Pulmonary artery endothelial cell (primary cell): ENCODE measurements at places on chromosomes 4 and X. TPM values are rescaled to one million over a fixed set of nuclear protein-coding genes. Genes with fewer than 3 reads are reported as not detected.

LIMCH1 gene
- 23.8 and 24.1 TPM in 2 replicates for total RNA-seq

MSANTD1 gene
- total RNA-seq, result 0.07 and 0.42 TPM in 2 replicates

FHIP1A gene
- total RNA-seq, result 0.42 and 0.59 TPM in 2 replicates

CPLX1 gene
- 0.13 and 0.14 TPM in 2 replicates for total RNA-seq

AIFM1 gene
- total RNA-seq, result 29.9 and 31.9 TPM in 2 replicates

AKAP4 gene
- total RNA-seq, result not detected in 2 replicates

PPP4R3C gene
- not detected in 2 replicates for total RNA-seq

F9 gene
- not detected in 2 replicates for total RNA-seq

CCKAR gene
- not detected in 2 replicates for total RNA-seq

SOD3 gene
- total RNA-seq, result not detected in 2 replicates

GPM6B gene
- 1.1 and 2.2 TPM in 2 replicates for total RNA-seq

MAGEB2 gene
- not detected in 2 replicates for total RNA-seq

RAB39B gene
- total RNA-seq, result 0.07 TPM in 1 of 2 replicates, not detected in the other

ZCCHC12 gene
- total RNA-seq, result 0.07 TPM in 1 of 2 replicates, not detected in the other

CT45A2 gene
- not detected in 2 replicates for total RNA-seq

SPACA5 gene
- total RNA-seq, result not detected in 2 replicates

PLAC8 gene
- 0.33 and 0.60 TPM in 2 replicates for total RNA-seq

SLC25A4 gene
- total RNA-seq, result 8.8 and 10.5 TPM in 2 replicates

SERPINA7 gene
- total RNA-seq, result not detected in 2 replicates

RIPPLY1 gene
- total RNA-seq, result not detected in 2 replicates

TSPAN5 gene
- 46.7 and 48.3 TPM in 2 replicates for total RNA-seq

HGFAC gene
- 0.18 TPM in 1 of 2 replicates, not detected in the other for total RNA-seq

GABRA4 gene
- total RNA-seq, result not detected in 2 replicates

DOCK11 gene
- 1.1 and 2.0 TPM in 2 replicates for total RNA-seq

GPR173 gene
- total RNA-seq, result 2.7 and 3.2 TPM in 2 replicates

BEX5 gene
- total RNA-seq, result 2.4 and 3.5 TPM in 2 replicates

RTL3 gene
- total RNA-seq, result not detected in 2 replicates

GPR119 gene
- total RNA-seq, result not detected in 2 replicates

SYNPO2 gene
- total RNA-seq, result 0.13 and 0.18 TPM in 2 replicates

TGIF2LX gene
- total RNA-seq, result not detected in 2 replicates

MAGEA2 gene
- total RNA-seq, result not detected in 2 replicates

CT45A1 gene
- total RNA-seq, result not detected in 2 replicates

HSFX1 gene
- 0.28 and 0.40 TPM in 2 replicates for total RNA-seq

GAK gene
- total RNA-seq, result 64.6 and 74.0 TPM in 2 replicates

SLC6A14 gene
- not detected in 2 replicates for total RNA-seq

UBQLN2 gene
- 4.0 and 6.0 TPM in 2 replicates for total RNA-seq

CT83 gene
- total RNA-seq, result not detected in 2 replicates
